Stimulated activated CD4-positive, alpha-beta T cell treated with anti-CD3 and anti-CD28 coated beads, Interleukin-4, amount 100 ng/mL, for 24 hours (primary cell): ENCODE measurements at places on chromosomes 12 and 14.
A peak's percentile ranks its signal among the peaks of the same experiment; 100 is the strongest.

- no peak for DNase-seq
These were observed 636.9 kb downstream of the TMEM121 start for GRCh38 chr14:106163316-106163715.

DNA sequence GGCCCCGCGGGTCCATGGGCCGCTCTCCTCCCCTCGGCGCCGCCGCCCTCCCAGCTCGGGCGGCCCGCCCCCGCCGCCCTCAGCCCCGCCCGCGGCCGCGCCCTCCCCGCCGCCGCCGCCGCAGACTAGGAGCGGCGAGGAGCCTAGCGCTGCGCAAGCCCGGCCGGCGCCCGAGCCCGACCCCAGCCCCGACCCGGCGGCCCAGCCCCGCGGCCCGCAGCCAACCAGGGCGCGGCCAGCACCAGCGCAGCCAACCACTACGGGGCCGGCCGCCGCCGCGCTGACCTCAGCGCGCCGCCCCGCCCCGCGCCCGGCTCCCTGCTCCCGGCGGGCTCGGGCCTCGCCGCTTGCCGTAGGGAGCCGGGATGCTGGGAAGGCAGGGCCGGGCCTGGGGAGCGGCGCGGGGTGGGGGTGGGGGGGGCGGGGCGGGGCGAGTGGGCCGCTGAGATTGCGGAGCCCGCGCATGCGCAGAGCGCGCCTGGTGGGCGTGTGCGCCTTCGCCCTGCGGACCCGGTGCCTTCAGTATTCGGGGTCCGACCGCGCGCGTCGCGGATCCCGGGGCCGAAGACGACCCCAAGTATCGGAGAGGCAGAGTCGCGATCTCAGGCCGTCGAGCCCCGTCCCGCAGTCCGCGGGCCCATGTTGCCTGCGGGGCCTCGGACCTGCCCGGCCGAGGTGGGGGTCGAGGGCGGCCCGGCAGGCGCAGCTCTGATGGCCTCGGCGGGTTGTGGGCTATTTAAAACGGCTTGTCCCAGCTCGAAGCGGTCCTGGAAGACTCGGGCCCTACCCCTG, at the start of gene CDC42BPB:
TSS of gene CDC42BPB (minus strand) at position 178 of the 792 bp plus-strand sequence. CDS start 376 bp downstream, outside the sequence.
- DNase-seq: peak; percentile 45

- DNase-seq: no peak
These were observed 26.1 kb upstream of the ACTR6 start for GRCh38 chr12:100174495-100174894.

- DNase-seq: no peak
These were observed 790.3 kb downstream of the TMTC2 start for GRCh38 chr12:83476695-83477690.

- DNase-seq: no peak
These were observed 2.4 kb upstream of the MIPOL1 start for GRCh38 chr14:37195327-37195726.

GRCh38 chr14:37708481-37708880, 113.1 kb downstream of the TTC6 start:
- DNase-seq: no peak

GRCh38 chr14:24857277-24857676, 192.7 kb downstream of the STXBP6 start:
- DNase-seq: no peak

DNA sequence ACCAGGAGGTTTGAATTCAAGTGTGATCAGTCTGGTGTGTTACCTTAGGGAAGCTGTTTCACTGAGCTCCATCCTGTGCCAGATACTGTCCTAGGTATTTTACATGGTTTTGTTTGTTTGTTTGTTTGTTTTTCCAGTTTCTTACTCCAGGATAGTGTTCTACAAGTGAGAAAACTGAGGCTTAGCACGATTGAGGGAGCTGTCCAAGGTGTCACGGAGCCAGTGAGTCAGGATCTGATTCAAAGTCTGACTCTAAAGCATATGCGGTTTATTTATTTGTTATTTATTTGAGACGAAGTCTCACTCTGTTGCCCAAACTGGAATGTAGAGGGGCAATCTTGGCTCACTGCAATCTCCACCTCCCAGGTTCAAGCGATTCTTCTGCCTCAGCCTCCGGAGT, 79.7 kb upstream of the GNG2 start:
- DNase-seq: no peak

- DNase-seq: no peak
These were observed 27.1 kb upstream of the FAM222A start for GRCh38 chr12:109686523-109686922.

DNA sequence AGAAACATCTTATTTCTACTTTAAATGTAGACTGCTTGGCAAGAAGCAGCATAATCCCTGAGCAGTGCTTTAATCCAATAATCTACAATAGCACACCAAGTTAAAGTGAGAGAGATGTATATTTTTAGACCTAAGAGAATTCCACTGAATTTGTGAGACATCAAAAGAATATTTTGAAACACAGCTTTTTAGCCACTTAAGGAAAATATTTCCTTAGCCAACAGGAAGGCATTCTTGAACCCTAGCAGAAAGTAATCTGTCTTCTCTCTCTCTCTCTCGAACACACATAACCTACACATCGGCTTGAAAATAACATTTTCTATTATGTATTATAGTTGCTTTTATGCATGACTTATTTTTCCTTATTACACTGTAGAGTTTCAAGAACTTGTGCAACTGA, 34.0 kb downstream of the KITLG start:
- no peak for DNase-seq

DNA sequence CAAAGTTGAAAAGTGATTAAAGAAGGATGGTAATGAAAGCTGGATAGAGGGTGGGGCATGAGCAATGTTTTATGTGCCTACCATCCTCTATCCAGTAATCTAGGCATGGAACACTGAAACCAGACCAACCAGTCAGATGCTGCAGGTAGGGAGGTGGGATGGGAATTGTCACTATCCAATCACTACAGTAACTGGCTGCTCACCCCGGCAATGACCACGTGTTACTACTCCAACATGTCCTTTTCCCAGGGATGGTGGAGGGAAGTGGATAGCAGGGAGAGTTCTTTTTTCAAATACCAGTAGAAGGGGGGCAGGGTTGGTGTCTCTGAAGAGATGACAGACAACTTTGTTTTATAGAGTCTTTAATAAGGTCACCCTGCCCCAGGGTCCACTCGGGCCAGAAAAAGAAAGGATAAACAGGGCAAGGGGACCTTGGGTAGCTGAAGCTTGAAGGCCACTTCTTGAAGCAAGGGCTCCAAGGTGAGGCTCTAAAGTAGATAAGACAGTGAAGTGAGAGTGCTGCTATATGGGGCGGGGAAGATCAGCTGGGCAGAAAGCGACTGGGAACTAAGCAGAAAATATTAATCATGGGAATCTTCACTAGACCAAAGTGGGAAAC, 14.7 kb upstream of the CDH24 start:
- no peak for DNase-seq

DNA sequence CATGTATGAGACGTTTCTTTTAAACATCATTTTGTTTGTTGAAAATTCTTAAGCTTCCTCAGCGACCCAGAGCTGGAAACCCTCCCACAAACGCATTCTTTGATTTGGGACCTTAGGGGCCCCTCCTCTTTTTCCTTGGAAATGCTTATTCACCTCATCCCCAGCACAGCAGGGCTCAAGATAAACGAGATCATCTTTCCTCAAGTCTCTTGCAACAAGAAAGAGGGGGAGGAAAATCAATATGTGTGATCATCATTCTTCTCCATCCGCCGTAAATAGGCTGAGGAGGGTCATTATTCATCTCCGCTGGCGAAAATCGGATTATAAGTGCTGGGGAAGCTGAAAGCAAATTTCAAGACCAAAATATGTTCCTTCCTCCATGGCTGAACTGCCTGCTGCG, 1415.2 kb downstream of the AACS start:
- no peak for DNase-seq

DNA sequence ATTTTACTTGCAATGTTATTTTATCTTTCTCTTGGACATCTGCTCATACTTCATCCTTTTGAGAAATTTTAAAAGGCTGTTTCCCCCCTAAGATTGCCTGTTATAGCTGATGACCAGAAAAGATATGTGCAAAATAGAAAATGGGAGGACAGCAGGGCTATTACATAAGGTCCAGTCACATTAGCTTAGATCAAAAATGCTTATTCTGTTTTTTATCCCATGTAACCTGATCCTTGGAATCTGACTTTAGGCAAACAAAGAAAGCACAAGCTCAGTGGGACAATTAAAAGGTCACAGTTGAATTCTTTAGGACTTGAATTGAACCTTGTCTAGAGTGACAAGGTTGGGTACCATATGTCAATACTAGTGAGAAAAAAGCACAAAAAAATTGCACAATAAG, 65.1 kb upstream of the TRHDE start:
- no peak for DNase-seq

GRCh38 chr12:58034311-58034710, 92.9 kb downstream of the ATP23 start:
- DNase-seq: no peak

GRCh38 chr14:81884382-81884781, 350.7 kb upstream of the SEL1L start:
- DNase-seq: no peak

- no peak for DNase-seq
These were observed 64.3 kb downstream of the SLC16A7 start for GRCh38 chr12:59660148-59660547.

DNA sequence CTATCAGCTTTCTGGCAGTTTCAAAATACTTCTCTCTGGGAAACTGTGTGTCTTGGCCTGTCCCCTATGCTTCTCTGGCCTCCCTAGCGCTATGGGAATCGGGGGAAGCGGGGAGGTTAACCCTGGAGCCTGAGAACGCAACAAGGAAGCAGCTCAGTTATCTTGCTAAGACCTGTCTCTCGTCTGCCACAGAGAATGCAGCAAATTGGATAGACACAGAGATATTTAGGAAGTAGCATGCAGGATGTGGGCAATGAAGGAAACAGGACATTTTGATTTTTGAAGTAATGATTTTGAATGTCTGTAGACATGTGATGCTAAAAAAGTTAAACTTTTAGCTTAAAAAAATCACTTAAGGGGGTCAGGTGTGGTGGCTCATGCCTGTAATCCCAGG, 6.6 kb upstream of the CALCOCO1 start:
- DNase-seq: no peak

DNA sequence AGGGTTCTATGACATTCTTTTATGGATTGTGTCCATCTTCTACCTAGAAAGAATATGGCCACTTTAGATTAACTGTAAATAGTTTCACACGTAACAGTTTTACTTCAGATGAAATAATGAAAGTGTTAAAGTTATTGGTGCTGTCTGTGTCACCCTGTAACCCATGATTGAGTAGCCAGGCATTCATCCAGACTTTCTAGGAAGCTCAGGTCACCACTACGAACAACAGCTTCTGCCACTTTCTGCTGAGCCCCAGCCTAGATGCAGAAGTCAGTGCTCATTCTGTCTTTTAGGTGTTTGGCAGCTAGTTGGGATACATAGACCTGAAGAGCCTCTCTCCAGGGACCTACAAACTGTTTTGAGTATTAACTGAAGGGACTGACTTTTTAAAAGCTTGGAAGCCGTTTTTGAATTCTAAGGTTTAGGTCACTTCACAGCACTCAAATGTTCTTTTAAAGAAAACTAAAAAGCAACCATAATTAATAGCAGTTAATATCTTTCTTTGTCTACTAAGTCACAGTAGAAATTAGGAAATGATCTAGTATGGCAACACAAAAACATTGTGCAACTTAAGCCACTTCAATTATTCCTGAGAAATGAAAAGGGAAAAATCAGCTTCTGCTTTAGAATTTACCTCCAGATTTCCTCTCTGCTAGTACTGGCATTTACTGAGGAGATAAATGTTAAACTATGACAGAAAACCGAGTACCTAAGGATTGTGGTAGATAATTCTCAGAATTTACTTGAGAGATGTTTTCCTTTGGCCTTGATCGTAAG, 266.9 kb downstream of the CCDC91 start:
- DNase-seq: no peak

- DNase-seq: no peak
These were observed 20.6 kb downstream of the FUT8 start for GRCh38 chr14:65433157-65433556.

DNA sequence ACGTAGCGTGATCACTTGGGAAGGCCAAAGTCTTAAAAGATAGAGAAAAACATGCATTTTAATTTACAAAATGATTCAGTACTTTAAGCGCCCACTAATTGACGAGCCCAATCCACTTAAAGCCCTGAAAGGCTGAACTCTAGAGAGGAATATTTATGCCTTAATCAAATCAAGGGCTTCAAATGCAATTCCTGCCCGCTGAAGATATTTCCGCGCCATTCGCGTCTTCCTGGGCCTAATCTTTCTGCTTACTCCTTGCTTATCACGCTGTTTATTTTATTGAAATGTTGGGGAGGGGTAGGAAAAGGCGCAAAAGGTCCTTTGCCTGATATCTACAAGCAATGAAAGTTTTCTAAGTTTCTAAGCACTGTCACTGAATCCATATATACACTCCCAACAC, 4.0 kb downstream of the TBX3 start:
- no peak for DNase-seq

DNA sequence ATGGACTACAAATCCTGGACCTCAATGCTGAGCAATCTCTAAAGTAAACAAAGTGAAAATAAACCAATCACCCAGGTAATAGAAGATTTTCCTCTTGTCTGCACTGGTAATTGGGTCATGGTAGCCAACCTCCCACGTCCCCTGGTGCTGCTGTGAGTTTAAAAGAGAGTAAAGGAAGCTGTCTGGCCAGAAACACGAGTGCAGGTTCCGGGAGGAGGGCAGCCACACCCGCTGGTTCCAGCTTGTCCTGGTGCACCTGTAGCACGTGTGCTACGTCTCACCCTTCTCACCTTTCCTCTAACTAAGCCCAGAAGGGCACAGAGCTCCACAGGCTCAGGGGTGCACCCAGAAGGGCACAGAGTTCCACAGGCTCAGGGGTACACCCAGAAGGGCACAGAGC, 5.4 kb downstream of the CRACR2A start:
- peak; percentile 32 for DNase-seq

DNA sequence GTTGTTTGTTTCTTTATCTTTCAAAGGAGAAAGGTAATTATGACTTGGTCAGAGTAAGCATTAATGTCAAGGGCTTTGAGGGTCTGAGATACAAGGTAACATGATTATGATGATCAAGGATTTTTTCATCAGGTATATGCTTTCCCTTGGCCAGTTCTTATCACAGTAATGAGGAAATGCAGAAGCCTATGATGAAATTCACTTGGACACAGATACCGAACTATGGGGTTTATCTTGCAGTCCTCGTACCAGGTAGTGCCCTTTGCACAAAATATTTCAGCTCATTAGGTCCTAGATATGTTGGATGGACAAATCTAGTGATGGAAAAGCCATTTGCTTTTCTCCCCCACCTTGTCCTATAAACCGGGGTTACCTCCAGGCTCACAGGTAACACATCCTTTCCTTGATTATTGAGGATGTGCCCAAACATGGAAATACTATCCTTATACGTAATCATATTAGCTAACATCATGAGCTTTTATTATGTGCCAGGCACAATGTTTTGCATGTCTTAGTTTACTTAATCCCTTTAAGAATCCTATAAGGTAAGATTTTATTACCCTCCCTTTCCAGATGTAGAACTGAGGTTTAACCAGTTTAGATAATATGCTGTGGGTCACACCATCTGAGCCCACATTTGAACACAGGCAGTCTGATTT, 7.0 kb upstream of the RASSF3 start:
- no peak for DNase-seq
